ENCODE measurements at places on chromosomes 7 and 10.
A peak's percentile ranks its signal among the peaks of the same experiment; 100 is the strongest.

DNA sequence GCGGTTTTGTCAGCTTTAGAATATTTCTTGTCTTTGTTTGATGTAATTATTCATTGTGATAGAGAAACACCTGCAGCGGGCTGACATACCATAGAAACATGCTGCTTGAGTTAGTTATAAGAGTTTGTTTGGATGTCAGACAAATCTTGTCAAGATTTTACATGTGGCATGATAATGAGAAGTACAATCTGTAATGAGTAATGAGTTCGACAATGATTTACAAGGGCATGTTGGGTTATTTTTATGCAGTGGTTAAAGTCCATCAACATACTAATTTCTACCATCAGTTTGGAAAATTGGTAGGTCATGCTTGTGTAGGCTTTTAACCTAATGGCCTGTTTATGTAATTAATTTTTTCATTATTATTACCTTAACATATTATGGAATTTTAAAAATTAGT lies 31.3 kb downstream of the FZD1 start:
- no peak for DNase-seq

- DNase-seq, result no peak
These were observed 4.0 kb downstream of the RADIL start for GRCh38 chr7:4879396-4880081.

- DNase-seq, result no peak
These were observed 242.8 kb downstream of the PTPRN2 start for GRCh38 chr7:158344706-158345300.

- DNase-seq, result peak; percentile 97
These were observed 32.1 kb downstream of the JCAD start for GRCh38 chr10:30027057-30028005.

GRCh38 chr7:24727154-24728120 lies 29.8 kb downstream of the GSDME start:
- DNase-seq, result no peak

GRCh38 chr10:130901311-130902165 lies 410.0 kb downstream of the TCERG1L start:
- no peak for DNase-seq

DNA sequence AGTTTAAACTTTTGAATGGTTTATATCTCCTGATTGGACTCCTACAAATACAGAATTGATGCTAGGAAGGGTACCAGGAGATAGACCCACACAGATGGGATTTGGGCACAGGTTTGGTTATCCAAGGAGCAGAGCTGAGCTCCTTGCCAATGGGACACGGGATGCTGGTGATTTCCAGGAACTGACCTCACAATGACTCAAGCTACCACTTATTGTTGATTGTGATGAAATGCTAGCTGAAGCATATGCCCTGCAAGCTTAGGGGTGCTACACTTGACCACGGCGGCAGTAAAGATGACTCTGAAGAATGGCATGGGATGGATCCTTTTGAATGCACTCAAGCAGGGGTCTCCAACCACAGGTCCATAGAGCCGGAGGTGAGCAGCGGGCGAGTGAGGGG lies 45.5 kb upstream of the VKORC1L1 start:
- no peak for DNase-seq

DNA sequence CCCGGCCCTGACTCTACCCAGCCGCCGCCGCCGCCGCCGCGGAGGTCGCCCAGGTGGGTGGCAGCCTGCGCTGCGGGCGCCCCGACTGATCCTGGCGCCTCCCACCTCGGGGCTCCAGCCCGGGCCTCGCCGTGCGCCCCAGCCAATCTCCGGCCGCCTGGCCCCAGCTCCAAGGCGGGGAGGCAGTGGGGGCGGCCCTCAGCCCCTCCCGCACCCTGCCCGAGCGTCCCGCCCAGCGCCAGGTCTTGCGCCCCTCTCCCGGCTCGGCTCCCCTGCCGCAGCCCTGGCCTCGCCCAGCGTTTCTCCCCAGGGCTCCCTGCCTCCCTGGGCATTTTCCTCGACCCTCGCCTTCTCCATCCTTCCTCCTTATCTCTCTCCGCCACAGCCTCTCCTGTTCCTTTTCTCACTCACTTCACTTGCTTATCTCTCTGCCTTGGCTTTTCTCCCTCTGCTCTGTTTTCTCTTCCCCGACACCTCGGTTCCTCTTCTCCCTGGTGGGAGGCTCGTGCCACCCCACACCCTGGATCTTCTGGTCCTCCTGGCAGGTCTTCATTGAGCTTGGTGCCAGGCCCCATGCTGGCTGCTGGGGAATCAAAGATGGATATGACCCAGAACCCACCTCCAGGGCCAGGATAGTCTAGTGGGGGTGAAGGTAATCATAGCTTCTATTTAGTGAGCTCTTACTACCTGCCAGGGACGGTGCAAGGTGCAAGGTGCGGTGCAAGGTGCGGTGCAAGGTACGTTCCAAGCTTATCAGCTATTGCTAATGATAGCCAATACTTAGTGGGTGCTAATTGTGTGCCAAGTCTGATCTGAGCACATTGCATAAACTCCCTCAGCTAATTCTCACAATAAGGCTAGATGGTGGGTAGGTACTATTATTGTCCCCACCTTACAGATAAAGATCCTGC lies at the start of gene SFRP5:
Gene SFRP5, minus strand, starts transcription at position 87 of the 911 bp plus-strand sequence. CDS start 166 bp downstream, outside the sequence.
- no peak for DNase-seq

DNA sequence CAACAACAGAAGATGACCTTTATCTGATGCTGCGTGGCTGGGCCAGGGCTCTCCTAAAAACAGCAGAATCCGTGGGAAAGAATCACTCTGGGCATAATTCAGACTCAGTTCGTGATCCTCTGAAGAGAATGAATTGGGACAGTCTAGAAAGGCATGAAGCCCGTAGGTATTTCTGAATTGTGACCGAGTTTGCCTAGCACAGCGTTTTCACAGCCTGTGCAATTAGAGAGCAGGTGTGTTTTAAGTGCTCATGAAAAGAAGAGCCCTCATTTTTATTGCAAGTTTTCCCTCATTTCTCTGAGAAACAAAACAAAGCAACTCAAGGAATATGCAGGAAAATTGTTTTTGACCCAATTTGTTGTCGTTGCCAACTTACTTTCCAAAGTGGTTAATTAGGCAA lies 366.2 kb downstream of the WDR11 start:
- DNase-seq, result no peak

- DNase-seq, result no peak
These were observed 10.7 kb downstream of the CBLL1 start for GRCh38 chr7:107754642-107755041.

GRCh38 chr10:89888321-89889070 lies 187.1 kb downstream of the KIF20B start:
- DNase-seq, result no peak

GRCh38 chr7:137731436-137731835 lies 115.3 kb downstream of the DGKI start:
- DNase-seq, result no peak

- DNase-seq, result no peak
These were observed 64.0 kb downstream of the CCDC3 start for GRCh38 chr10:12937527-12937926.

- no peak for DNase-seq
These were observed 14.2 kb downstream of the GTF2IRD1 start for GRCh38 chr7:74467876-74468275.

DNA sequence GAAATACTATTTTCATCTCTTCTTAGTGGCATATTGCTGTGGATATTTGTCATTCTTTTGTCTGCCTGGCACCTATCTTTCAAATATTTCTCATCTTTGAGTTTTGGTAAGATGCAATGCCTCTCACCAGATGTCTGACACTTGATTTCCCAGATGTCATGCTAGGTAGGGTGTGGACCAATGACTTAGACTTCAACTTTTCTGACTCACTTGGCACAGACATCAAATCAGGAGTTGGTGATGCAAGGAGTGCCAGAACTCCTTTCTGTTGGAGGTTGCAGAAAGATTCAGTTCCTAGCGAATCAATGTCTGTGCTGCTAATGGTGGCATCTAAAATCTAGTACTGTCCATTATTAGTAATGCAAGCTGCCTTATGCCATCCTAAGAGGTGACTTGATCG lies 216.9 kb upstream of the FERD3L start:
- no peak for DNase-seq

DNA sequence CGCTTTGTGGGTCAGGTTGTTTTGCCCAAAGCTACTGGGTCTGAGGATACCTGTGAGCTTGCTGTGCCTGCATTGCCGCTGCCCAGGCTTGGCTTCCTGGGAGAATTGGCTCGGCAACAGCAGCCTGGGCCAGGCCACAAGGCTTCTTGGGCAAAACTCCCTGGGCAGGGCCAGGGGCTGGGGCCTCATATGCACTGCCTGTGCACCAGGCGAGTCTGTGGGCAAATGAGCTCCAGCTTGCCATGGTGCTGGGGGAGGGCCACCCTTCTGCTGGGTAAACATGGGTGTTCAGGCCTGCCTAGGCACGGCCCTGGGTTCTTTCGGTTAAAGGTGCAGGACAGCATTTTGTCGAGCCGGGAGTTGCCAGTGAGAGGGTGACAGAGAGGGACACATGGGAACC lies 19.4 kb downstream of the ZMIZ1 start:
- no peak for DNase-seq

- DNase-seq, result no peak
These were observed 5.0 kb downstream of the CHAT start for GRCh38 chr10:49618821-49619220.

GRCh38 chr7:90432752-90433151 lies 29.5 kb downstream of the CLDN12 start:
- no peak for DNase-seq

DNA sequence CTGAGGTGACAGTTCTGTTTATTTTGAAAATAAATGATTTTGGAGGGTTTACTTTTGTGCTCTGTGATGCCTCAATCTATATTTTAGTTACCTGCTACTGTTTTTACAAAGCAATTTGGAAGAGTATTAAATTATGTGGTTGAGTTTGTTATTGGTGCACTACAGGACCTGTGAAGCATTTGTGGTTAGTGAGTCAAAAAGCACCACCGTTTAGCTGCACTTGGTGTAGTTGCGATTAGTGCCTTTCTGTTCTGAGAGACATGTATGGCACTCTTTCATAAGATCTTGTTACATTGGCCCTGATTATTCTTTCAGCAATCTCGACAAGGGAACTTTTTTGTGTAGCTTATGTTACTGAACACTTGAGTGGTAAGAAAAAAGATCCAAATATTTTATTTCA lies 132.2 kb downstream of the BBS9 start:
- DNase-seq, result no peak

DNA sequence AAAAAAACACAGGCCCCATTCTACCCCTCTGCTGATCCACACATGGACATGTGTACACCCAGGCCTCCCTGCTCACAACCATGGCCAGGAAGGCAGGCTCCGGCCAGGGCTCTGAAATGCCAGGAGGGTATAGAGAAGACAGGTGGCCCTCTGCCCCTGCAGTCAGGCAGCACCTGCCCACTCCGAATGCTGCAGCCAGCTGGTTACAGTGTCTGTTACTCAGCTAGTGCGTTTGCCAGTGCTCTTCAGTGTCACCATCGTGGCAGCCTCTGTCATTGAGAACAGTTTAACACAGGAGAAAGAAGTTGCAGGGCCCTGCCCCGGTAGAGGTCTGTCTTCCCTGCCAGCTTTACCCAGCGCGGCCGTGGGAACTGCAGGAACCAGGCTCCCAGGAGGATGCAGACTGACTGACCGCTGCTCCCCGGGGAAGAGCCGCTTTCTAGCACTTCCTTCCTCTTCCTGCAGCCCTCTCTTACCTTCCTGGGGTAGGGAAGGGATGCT lies 128.8 kb upstream of the FAM20C start:
- no peak for DNase-seq

DNA sequence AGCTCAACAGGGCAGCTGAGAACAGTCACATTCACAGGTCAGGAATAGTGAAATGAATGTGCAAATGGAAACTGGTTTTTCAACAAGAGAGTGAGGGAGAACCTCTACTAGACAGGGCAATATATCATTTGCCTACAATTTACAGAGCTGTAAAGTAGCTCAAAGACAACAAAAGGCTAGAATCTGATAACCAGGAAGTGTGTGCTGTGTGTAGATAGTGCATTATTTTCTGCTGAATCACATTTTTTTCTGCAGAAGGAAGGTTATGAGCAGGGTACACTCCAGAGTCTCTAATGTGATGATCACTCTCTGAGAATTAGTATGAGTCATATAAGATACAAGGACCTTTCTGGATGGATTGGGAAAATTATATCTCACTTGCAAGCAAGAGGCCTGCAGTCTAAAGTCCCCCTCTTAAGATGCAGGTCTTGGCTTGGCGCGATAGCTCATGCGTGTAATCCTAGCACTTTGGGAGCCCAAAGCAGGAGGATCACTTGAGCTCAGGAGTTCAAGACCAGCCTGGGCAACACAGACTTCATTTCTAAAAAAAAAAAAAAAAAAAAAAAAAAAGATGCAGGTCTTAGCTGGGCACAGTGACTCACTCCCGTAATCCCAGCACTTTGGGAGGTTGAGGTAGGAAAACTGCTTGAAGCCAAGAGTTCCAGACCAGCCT lies 59.9 kb upstream of the COBL start:
- DNase-seq, result no peak

GRCh38 chr10:131195116-131195515 lies 116.4 kb downstream of the TCERG1L start:
- no peak for DNase-seq

GRCh38 chr10:131702531-131703356 lies 198.1 kb upstream of the PPP2R2D start:
- no peak for DNase-seq

- DNase-seq, result no peak
These were observed 33.8 kb downstream of the MKI67 start for GRCh38 chr10:128092454-128092853.

DNA sequence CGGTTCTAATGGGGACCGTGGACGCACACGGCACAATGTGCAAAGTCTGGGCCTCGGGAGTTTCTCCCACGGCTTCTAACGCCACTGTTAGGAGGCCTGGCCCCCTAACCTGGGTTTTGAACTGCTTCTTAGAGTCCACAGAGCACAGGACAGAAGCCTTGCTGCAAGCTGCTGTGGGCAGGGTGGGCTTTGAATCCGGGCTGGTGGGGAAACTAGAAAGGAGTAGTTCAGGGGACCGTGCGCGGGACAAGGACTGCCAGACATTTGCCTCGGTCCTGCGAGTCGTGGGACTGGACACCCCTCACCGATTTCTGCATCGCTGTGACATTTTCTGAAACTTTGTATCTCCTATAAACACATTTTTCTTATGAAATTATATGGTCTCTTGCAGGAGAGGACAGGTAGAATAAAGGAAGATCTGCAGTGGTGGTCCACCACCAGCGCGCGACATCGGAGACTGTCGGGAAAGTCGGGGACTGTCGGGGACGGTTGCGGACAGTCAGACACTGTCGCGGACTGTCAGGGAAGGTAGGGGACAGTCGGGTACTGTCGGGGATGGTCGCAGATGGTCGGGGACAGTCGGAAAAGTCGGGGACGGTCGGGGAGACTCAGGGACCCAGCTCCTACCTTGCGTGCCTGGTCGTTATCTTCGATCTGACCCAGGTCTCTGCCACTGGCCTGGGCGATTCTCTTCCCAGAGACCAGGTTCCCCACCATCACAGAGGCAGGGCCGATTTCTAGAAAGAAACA lies 222.1 kb downstream of the ZMYND11 start:
- no peak for DNase-seq

- no peak for DNase-seq
These were observed 28.6 kb downstream of the SMKR1 start for GRCh38 chr7:129530795-129531391.

Measured in CD8-positive, alpha-beta memory T cell (primary cell).